A172 (cell line): ENCODE measurements at places on chromosomes 16 and 17.
A peak's percentile ranks its signal among the peaks of the same experiment; 100 is the strongest.

DNA sequence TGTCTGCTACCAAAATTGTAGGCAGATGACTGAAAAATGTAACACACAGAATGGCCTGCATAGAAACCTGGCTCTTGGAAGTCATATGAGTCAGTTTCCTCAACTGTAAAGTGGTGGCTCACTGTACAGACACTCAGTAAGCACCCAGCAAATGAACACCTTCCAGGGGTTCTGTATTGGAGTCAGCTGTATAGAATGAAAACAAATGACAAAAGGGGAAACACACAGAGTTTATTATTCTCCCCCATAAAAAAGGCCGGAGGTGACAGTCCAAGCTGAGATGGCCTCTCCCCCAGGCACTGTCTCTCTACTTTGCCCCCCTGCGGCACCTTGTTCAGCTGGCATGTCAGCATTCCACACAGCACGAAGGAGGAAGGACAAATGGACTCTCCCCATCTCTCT lies 6.2 kb upstream of the MEOX1 start:
- no peak for DNase-seq

- no peak for DNase-seq
Measured at GRCh38 chr16:54048586-54049495, 237.7 kb downstream of the IRX3 start.

DNA sequence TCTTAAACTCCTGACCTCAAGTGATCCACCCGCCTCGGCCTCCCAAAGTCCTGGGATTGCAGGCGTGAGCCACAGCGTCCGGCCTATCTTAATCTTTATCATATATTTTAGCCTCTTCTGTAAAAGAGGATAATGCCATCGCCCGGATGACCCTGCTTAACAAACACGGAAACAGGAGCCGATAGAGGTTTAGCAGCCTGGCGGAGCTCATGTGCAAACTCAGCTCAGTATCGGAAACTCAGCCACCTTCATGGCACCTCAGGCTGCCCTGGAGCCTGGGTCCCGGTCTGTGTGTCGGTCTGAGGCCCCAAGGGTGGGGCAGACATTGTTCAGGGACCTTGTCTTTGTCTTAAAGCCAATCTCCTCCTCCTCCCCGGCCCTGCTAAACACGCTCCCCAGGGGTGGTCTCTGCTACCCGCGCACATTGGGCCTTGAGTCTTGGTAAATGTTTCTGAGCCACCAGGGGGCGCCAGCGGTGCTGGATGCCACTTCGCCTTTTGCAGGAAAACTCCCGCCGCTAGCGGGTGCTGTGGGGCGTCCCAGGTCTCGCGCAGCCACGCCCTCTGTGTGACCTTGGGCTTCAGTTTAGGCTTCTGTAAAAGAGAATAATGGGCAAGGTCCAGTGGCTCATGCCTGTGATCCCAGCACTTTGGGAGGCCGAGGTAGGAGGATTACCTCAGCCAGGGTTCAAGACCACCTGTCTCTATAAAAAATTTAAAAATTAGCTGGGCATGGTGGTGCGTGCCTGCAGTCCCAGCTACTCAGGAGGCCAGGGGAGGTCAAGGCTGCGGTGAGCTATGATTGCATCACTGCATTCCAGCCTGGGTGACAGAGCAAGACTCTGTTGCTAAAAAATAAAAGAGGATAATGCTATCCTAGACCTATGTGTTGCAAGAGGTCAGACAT lies 2.7 kb downstream of the CETP start:
- peak; percentile 44 for DNase-seq

GRCh38 chr17:21213638-21214014 lies 335 bp downstream of the TMEM11 start:
- DNase-seq: no peak

DNA sequence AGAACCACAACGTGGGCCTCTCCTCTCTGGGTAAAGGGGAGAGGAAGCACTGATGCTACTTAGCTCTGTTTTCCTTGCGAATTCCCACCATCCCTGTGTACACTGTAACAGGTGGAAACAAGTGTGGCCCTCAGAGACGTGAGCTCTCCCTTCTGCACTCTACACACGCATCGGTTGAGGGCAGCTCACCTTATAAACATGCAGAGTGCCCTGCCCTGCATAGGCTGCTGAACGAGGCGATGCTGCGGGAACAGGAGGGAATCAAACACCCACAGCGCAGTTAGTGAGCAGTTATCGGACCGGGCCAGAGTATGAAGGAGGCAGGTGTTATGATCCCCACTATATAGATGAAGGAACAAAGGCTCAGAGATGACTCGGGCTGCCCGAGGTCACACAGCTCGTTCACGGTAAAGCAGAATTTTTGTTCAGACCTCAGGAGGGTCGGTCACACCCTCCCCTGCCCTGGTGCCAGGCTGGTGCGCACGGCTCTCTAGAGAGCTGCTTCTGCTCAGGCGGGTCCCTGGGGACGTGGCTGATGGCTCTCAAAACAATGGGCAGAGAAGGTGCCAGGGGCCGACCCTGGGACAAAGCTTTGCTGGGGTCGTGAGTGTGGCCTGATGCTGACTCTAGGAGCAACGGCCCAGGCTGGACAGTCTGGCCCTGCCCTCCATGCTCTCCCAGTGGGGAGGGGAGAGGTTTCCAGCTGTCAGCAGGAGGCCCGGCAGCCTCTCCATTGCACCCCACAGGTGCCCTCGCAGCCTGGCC lies 68.5 kb downstream of the RPH3AL start:
- DNase-seq: no peak
